NCI-H1436 treated with DMSO at 0.1 percent for 48 hours (cell line): ENCODE measurements at places on chromosomes 4 and X.

DNA sequence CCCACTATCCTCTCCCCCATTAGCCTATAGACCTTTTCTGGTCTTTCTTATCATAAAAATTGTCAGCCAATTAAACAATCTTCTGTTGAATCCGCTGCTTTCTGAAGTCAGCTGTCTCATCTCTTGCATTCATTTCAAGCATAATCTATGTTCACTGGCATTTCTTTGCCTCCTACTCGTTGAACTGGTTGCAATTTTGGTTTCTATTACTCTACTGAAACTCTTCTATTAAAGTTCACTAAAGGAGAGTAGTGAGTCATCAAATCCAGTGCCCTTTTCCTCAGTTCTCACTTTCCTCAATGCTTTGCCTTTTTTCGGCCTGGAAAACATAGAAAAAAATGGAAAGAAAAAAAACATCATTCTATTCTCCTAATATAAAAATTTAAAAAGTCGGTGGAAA lies 23.9 kb upstream of the CXCL13 start:
- no peak for DNase-seq

- DNase-seq = no peak
Measured at GRCh38 chr4:6943012-6943884, 33.6 kb downstream of the TBC1D14 start.

DNA sequence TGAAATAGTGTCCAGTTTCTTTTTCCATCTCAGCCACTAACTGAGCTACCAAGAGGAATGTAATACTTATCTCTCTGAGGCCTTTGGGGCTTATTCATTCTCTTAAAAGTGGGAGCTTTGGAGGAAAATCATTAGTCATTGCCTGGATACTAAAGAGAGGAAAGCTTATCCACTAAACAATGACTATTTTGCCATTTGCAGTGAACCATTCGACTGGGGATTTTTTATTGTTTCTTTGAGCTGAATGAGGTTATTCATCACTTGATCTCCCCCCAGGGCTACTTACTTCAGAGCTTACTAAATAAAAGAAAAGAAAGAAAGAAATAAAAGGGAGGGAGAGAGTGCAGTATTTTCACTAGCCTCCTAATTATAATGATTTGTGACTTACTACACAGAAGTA lies 1329.5 kb upstream of the TENM3 start:
- no peak for DNase-seq

DNA sequence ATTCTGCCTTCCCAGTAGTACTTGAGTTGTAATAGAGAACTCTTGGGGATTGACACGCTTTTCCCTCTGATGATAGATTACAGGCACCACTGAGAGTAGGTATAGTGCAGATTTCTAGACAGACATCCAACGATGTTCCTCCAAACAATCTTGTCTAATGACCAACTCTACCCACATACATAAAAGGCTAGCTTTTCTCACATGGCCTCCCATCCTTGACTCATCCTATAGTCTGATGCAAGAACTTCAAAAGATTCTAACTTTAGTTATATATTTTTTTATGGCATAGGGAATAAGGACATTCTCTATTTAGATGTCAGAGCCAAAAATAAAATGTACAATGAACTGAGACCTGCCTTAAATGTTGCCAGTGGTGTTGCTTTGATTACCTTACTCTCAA lies 60.9 kb downstream of the GLRA2 start:
- DNase-seq = no peak

DNA sequence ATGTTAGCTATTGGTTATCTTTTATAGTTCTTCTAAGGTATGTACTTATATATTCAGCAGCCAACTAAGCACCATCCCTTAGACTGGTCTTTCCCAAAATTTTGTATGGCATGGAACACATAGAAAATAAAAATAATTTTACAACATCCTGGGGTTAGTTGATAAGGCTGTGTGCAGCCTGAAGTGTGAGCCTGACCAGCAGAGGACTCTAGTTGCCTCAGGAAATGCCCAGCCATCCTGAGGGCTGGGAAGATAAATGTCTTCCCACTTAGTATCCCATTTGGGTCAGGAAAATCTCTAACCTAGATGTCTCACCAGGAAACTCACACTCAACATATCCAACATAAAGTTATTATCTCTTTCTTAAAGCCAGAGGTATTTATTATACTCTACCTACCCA lies 251.4 kb upstream of the POF1B start:
- DNase-seq = no peak

DNA sequence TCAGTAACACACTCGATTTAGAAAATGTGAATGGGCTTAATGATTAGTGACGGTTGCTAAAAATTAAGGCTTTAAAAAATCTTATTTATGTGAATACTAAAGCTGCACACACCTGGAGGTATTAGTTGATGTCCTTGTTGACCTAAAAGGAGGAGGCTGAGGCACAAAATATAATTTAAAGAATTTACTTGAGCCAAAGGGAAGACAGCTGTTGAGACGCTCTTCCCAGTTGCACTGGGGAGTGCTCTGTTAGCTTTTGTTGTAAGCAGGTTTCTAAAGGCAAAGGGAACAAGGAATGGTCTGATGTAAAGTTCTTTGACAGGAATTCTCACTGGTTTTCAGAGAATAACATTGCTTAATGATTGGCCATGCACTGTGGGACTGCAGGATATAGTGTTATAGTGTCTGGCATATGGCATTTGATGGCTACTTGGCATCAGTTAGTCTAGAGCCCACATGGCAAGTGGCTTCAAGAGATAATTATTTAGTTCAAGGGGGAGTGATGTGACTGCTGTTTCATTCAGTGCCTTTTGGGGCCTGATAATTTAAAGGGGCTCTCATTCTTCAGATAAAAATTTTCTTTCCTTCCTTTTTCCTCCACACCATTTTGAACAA lies 30.8 kb upstream of the PGM2 start:
- DNase-seq = no peak

DNA sequence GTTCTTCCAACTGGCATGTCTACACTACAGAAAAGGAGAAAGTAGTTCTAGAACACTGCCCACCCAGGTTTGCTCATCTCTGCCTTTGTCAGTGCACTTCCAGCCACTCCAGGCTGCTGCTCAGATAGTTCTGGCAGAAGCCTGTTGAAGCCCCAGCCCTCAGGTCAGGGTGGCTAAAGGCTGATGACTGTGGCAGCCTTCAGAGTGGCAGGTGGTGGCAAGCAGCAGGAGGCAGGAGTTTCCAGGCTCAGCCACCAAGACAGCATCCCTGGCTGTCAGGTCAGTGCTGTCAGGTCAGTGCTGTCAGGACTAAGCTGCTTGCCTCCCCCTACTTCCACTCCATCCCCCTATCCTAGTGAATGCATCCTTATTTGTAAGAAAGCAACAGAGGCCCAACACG lies 100.4 kb downstream of the MAMLD1 start:
- DNase-seq = no peak

DNA sequence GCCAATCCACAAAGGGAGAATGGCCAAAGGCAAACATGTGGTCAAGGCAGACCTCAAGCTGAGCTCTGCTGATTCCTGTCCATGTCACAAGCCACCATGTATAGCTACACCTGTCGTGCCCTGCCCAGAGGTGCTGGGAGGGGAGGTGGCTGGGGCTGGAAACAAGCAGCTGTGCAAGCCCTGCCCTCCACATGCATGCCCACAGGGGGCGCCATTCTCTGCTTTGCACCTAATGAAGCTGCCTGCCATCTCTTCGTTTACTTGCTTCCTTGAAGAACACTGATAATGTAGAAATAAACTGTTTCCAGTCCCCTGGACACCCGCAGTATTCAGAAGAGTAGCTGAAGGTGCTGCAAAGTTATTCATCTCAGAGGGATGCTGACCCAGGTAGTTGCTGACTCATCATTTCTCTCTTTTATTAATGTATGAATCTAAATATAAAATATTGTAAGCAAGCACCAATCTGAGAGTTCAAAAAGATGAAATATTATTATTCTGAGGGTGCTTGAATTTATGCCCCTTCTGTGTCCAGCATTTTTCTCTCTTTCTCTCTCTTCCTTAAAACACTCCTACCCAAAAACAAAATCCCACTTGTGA lies 278.6 kb downstream of the ADGRA3 start:
- no peak for DNase-seq

DNA sequence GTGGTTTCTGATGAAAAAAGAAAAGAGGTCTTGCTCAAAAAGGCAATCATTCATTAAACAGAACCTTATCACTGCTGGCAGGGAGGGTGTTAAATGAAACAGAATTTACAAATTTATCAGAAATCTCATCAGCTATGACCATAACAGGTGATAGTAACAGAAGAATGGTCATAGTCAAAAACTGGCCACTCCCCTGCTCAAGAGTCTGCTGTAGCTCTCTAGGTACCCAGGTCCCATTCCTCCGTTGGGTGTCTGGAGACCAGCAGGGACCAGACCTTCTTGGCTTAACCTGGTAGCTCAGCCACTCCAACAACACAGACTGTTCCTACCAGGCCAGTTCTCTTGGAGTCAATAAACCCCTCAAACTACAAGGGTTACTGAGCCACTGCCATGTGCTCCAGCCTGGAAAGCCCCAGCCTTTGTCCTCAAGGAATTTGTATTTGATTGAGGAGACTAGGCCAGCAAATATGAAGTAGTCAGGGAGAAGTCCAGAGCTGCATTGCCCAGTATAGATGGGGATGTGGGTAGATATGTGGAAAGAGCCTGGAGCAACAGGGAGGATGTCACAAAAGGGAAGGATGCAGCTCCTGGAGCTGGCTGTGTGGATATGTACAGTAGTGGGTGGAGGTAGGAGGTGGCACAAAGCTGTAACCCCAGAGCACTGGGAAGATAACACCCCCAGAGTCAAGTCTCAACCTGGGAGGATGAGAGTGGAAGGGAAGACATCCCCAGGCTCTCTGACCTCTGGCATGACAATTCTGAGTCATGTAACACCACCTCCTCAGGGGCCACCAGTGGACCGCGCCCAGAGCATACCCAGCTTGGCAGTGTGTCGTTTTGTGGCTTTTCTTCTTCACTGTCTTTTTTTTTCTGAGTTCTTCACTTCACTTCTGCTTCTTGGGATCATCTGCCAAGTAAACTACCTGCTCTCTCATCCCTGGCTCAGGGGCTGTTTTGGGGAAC lies 21.9 kb downstream of the RASL11B start:
- DNase-seq = no peak

DNA sequence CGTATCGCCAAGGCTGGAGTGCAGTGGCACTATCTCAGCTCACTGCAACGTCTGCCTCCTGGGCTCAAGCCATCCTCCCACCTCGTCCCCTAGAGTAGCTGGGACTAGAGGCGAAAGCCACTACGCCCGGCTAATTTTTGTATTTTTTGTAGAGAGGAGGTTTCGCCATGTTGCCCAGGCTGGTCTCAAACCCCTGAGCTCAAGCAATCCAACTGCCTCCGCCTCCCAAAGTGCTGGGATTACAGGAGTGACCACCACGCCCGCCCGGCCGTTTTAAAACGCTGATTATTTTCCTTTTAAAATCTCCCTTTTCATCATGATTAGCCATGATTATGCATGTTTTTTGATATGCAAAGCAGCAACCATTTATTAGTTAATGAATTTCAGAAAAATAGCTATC lies 2.2 kb downstream of the N4BP2 start:
- no peak for DNase-seq

GRCh38 chr4:52957220-52957686 lies 95.1 kb downstream of the RASL11B start:
- DNase-seq = no peak

GRCh38 chrX:56963377-56963776 lies 32.0 kb downstream of the SPIN3 start:
- no peak for DNase-seq

DNA sequence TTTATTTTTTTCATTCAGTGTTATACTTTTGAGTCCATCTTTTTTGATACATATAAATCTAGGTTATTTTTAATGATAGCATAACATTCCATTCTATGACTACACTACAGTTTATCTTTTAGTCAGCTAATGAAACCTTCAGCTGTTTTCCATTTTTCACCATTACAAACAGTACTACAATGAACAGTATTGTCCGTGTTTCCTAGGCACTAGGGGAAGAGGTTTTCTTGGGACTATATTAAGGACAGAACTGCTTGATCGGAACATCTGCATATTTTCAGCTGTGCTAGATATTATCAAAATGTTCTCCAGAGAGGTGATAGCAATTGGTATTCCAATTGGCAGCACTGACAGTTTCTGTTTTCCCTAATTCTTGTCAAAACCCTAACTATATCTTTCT lies 44.3 kb upstream of the HCCS start:
- DNase-seq = no peak

DNA sequence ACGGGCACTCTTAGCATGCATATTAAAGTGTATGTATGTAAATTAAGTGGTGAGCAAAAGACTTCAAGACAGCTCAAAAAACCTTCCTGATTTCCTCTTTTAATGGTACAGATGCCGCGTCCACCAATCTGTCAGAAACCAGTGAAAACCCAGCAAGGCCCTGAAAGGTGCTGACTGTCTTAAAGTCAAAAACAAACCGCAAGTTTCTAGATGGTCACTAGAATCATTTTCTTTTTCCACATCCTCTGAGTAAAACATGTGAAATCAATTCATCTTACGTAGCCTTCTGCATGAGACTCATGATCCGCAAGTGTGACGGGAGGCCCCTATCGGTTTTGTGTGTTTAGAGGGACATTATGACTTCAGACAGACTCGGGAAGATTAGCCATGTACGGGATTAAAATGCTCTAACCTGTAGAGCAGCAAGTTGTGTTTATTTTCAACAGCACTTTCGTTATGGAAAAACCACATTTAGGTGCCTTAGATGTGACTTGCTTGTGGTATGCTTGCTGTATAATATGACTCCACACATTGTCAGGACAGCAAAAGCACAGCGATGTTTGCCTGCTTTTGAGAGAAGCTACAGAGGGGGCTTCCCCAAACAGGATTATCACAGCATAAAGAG lies 88.2 kb upstream of the STS start:
- DNase-seq = no peak

GRCh38 chrX:46582966-46583365 lies 9.4 kb downstream of the CHST7 start:
- no peak for DNase-seq

- DNase-seq = no peak
Measured at GRCh38 chr4:137946453-137947174, 295.5 kb downstream of the SLC7A11 start.

DNA sequence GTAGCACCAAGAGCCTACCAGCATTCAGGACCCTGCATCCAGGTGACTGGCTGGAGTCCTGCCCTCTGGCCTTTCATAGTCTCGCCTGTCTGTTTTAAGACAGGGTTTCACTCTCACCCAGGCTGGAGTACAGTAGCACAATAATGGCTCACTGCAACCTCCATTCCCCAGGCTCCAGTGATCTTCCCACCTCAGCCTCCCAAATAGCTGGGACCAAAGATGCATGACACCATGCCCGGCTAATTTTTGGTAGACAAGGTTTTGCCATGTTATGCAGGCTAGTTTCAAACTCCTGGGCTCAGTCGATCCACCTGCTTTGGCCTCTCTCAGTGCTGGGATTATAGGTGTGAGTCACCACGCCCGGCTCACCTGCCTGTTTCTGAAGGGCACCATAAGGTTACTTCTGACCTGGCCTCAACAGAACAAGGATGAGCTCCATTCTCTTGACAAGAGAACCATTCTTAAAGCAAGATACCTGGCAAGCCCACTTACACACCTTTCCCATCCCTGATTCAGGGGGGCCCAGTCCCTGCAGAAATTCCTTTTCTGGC lies 6.7 kb downstream of the RPS4X start:
- DNase-seq = no peak

GRCh38 chrX:84118315-84118714 lies 69.7 kb downstream of the RPS6KA6 start:
- DNase-seq = no peak
